ENCODE measurements at places on chromosomes 11 and 22.

GRCh38 chr11:8459711-8460399 lies 134.2 kb downstream of the STK33 start:
- DNase-seq: no peak

- no peak for DNase-seq
These were observed 209.9 kb downstream of the LARGE1 start for GRCh38 chr22:33710326-33710725.

GRCh38 chr11:133903056-133903455 lies 53.7 kb downstream of the IGSF9B start:
- no peak for DNase-seq

DNA sequence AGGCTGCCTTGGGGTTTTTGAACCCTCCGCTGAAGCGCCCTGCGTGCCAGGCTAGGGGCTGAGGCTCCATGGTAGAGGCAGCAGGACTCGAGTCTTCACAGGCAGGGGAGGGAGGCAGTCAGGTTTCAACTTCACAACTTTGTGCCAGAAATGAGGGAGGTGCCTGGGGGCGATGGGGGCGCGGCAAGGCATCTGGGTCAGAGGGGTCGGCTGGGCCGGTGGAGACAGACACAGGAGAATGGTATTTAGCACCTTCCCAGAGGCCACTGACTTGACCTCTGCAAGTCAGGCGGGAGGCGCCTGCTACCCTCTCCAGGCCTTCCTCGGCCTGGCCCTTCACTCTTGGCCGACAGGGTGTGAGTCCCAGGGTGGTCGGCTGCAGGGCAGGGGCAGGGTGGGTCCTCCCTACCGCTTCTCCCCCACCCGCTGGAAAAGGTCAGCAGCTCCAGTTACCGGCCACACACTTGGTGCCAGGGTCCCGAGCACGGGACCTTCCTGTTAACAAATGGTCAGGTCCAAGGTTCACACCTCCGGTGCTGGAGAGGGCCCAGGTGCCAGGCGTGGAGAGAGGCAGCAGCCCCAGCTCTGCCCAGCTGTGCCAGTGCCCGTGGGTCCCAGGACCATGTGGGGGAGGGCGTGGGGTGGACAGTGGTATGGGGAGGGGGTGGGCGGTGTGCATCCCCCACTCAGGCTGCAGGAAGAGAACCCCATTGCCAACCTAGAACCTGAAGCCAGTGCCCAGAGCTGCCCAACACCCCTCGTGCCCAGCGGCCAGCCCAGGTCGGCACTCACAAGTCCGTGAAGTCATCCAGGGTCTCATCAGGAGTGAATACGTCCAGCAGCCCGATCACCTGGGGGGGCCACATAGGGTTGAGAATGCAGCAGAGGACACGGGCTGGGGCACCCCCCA lies 3.8 kb downstream of the MAPK12 start:
- no peak for DNase-seq

Measured in vagina (tissue), 2 donors.